Lung (tissue), 17 donors: ENCODE measurements at places on chromosomes 5 and 9. TPM values are rescaled to one million over a fixed set of nuclear protein-coding genes. Genes with fewer than 3 reads are reported as not detected.

DNA sequence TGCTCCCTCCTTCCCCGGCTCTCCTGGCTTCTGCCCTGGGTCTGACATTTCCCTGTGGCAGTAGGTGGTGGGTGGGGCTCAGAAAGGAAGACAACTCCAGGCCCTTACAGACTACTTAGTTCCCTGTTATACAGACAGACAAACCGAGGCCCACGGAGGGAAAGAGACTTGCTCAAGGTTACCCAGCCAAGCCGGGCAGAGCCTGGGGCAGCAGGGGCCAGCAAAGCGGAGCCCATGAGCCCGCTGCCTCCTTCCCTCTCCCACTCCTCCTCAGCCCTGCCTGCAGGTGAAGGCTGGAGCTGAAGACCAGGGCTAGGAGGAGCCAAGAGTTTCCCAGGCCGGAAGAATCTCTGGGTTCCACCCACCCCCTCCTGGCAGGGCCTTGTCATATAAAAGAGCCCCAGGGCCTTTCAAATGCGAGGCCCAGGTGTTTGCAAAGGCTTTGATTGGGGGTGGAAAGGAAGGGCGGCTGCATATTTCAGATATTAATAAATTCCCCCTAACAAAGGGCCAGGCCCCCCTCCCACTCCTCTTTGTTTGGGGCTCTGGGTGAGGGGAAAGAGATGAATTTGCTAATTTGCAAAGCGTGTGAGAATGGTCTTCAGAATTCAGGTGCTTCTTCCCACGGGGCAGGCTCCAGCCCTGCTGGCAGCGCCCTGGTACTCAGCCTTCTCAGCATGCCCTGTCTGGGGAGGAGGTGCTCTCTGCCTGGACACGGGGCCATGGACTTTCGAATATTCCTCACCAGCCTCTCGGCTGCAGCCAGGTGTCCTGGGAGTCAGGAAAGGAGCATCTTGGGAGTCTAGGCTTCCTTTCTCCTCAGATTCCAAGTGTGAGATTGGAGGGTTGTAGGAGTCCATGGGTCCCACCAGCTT is 21.5 kb downstream of the SLC6A7 start:
- no peaks in the 10 kb centered on the region for H3K4me1 ChIP-seq
- no peaks in the 10 kb centered on the region for H3K27me3 ChIP-seq
- no peaks in the 10 kb centered on the region for H3K36me3 ChIP-seq
- peak; percentile 64 for DNase-seq
- H3K4me3 ChIP-seq: no peak overlapping the region
- no peak overlapping the region for H3K27ac ChIP-seq

DNA sequence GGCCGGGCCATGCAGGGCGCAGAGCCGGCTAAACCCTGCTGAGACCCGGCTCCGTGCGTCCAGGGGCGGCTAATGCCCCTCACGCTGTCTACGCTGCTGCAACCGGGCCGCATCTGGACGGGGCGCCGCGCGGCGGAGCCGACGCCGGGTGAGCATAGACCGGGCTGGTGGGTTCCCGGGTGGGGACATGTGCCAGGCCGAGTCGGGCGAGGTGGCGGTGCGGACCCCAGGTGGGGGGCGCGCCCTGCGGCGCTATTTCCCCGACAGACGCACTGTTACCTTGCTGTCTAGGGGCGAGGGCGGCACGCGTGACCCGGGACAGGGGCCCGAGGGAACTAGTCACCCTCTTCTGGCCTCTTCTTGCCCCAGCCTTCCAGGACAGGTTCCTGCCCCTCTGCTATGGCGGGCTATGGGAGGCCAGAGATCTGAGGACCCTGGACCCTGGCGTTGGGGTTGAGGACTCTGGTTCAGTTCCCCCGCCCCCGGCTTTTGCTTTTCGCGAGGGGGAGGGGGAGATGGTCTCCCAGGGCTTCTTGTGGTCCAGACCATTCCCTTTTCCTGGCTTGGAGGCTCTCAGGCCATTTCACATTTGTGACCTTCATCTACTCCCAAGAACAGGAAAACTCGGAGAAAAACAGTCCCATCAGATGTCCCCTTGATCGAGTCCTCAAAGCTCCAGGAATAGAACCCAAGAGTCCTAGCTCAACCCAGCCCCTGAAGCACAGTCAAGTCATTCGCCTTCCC is 536 bp downstream of the SLC27A4 start:
- no peaks in the 10 kb centered on the region for H3K27me3 ChIP-seq
- peaks cover 2% of the 10 kb centered on the region for H3K4me1 ChIP-seq
- H3K4me3 ChIP-seq: peak overlapping the region; percentile 85
- DNase-seq: peak; percentile 10
- no peaks in the 10 kb centered on the region for H3K36me3 ChIP-seq

DNA sequence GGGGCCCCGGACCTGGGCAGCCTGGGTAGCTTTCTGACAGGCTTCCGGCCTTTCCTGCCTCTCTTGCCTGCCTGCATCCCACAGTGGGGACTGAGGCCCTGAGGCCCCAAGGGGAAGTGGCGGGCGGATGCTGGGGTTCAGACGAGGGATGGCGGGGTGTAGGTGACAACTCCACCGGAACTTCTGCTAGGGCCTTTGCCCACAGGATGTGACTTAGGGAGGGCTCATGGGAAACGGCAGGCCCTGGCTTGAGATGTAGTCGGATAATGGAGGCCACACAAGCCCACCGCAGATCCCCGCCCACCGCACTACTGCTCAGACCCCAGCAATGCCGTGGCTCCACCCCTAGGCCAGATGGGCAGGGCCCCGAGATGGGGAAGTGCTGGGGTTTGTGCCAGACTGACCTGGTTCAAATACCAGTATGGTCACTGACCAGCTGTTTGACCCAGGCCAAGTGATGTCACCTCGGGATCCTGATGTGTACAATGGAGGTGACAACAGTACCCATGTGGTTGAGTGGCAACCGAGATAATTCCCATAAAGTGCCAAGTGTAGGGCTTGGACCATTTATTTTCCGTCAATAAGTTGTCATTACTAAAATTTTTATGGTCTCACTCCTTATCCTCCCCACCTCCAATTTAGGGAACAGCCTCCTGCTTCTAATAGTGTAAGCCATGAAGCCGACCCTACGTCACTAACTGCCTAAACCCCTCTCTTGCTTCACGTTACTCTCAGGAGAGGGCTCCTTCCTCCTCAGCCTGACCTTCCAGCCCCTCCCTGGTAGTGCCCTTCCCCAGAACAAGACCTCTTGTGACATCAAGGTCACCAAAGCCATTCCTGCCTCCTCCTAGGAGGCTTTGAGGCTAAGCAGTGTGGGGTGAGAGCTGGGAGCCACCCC is 2.5 kb upstream of the CDK9 start:
- DNase-seq: peak; percentile 24
- no peak overlapping the region for H3K4me3 ChIP-seq
- H3K4me1 ChIP-seq: peaks cover 4% of the 10 kb centered on the region
- no peaks in the 10 kb centered on the region for H3K27me3 ChIP-seq
- peaks cover 13% of the 10 kb centered on the region for H3K36me3 ChIP-seq

DNA sequence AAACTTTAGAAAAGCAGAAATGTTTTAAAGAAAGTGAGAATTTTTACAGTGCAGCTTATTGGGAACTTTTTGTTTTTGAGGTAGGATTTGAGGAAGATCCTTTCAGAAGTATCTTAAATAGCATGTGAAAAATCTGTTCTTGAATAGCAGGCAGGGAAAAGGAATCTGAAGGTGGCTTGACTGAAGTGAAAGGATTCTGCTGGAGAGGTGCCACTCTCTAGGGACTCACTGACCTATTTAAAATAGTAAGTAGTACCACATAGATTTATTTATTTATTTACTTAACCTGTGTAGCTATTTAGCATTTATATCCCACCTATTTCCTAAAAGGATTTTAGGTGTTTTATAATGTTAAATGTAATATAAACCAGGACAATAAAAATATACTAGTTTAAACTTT is 69.1 kb downstream of the NIPBL start:
- H3K4me3 ChIP-seq: no peak overlapping the region
- peaks cover 8% of the 10 kb centered on the region for H3K4me1 ChIP-seq
- DNase-seq: no peak
- H3K36me3 ChIP-seq: no peaks in the 10 kb centered on the region

HMGXB3 gene
- total RNA-seq: 42.3 TPM

DNA sequence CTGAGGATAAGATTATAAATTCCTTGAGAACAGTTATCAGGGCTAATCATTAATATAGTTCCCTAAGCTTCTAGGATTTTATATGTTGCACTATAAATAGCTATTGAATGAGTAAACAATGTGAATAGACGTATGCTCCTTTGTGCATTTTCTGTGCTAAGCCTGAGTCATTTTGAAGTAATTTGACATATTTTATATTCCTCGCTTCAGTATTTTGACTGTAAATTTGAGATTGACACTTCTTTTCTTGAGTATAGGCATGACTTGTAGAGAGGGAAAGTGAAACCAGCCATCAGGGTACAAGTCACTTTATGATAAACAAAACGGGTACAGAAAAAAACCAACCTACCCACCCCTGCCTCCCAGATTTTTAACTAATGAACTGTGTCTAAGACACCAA is 367.7 kb upstream of the PRR16 start:
- H3K27me3 ChIP-seq: no peaks in the 10 kb centered on the region
- DNase-seq: peak; percentile 51
- no peak overlapping the region for H3K4me3 ChIP-seq

ACTBL2 gene
- total RNA-seq: 0.09 TPM

PDLIM7 gene
- total RNA-seq: 49.2 TPM

OR1J2 gene
- total RNA-seq: not detected

GRCh38 chr5:172111852-172112225 is 76.2 kb downstream of the STK10 start:
- H3K4me1 ChIP-seq: peaks cover 26% of the 10 kb centered on the region
- no peaks in the 10 kb centered on the region for H3K27me3 ChIP-seq
- H3K27ac ChIP-seq: no peak overlapping the region

DNA sequence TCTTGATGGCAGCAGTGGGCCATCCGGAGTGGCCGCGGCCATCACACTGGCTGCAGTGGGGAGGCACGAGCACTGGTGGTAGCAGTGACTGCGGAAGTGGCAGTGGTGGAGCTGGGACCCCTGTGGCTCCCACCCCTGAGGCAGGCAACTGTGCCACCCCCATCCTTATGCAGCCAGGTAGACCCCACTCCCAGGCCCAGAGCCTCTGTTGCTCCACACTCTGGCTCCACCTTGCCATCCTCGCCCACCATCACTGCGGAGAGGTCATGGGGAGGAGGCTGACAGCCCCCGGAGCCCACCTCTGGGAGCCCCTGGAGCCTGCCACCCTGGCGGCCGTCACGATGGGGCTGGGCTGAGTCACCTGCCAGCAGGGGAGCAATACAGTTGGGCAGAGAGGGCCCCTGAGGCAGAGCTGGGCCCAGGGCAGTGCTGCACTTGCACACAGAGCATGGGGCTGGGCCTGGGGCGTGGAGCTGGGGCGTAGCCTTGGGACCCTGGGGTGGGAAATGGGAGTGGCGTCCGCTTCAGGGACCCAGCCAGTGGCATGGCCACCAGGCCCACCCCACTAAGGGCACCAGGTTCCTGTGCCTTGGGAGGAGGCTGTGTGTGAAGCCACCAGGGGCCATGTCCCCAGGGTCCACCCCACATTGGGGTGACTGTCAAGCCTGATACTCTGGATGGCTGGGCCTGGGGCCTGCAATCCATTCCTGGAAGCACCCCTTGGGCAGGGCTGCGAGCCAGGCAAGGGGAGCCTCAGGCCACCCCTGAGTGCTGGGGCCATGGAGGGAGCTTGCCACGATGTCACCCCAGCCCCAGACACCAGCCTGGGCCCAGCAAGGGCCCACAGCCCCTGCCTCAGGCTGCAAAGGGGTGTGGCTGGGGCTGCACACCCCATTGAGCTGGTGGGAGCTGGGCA is 7.7 kb downstream of the AMBP start:
- no peaks in the 10 kb centered on the region for H3K27me3 ChIP-seq
- H3K36me3 ChIP-seq: no peaks in the 10 kb centered on the region
- H3K27ac ChIP-seq: no peak overlapping the region
- H3K4me3 ChIP-seq: no peak overlapping the region
- peaks cover 14% of the 10 kb centered on the region for H3K4me1 ChIP-seq
- DNase-seq: no peak

- H3K4me3 ChIP-seq: no peak overlapping the region
- H3K4me1 ChIP-seq: peaks cover 7% of the 10 kb centered on the region
- no peaks in the 10 kb centered on the region for H3K27me3 ChIP-seq
- H3K36me3 ChIP-seq: no peaks in the 10 kb centered on the region
- H3K27ac ChIP-seq: no peak overlapping the region
Measured at GRCh38 chr5:123227216-123227615, 138.2 kb downstream of the PRDM6 start.

GRCh38 chr9:20592673-20593072 is 29.6 kb downstream of the MLLT3 start:
- no peaks in the 10 kb centered on the region for H3K36me3 ChIP-seq
- H3K4me1 ChIP-seq: no peaks in the 10 kb centered on the region
- no peak overlapping the region for H3K27ac ChIP-seq

GRCh38 chr9:127707766-127708165 is 978 bp downstream of the CFAP157 start:
- H3K4me1 ChIP-seq: no peaks in the 10 kb centered on the region
- H3K36me3 ChIP-seq: peaks cover 5% of the 10 kb centered on the region
- H3K27ac ChIP-seq: no peak overlapping the region
- no peak overlapping the region for H3K4me3 ChIP-seq
- H3K27me3 ChIP-seq: no peaks in the 10 kb centered on the region

GRCh38 chr5:10434392-10434791 is 7.3 kb upstream of the ROPN1L start:
- H3K27ac ChIP-seq: no peak overlapping the region
- H3K4me1 ChIP-seq: peaks cover 3% of the 10 kb centered on the region
- peaks cover 25% of the 10 kb centered on the region for H3K36me3 ChIP-seq

GRCh38 chr9:28014212-28014611 is 440.9 kb upstream of the C9orf72 start:
- H3K4me1 ChIP-seq: no peaks in the 10 kb centered on the region
- H3K27me3 ChIP-seq: no peaks in the 10 kb centered on the region
- H3K4me3 ChIP-seq: no peak overlapping the region
- no peaks in the 10 kb centered on the region for H3K36me3 ChIP-seq
- DNase-seq: no peak

- no peak overlapping the region for H3K4me3 ChIP-seq
- H3K4me1 ChIP-seq: no peaks in the 10 kb centered on the region
- DNase-seq: peak; percentile 65
- H3K27me3 ChIP-seq: no peaks in the 10 kb centered on the region
Measured at GRCh38 chr9:37471942-37472684, 6.9 kb upstream of the ZBTB5 start.

DNA sequence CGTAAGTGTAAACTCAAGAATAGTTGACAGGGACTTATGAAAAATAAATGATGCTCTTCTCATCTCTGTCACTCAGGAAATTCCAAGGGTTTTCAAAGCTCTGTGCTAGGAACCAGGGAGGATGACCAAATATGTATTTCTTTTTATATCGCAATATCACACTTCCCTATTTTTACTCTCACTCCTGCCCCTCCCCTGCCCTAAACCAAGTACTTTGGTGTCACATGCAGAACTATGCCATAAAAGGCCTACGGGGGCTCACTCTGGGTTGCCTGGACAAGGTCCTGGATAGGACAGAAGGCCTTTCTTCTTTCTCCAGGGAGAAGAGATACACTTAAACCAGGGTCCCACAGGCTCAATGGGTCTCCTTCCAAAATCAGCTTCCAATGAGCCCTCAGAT is 8.3 kb upstream of the RETREG1 start:
- H3K4me1 ChIP-seq: no peaks in the 10 kb centered on the region
- no peak for DNase-seq
- H3K4me3 ChIP-seq: no peak overlapping the region
- H3K27me3 ChIP-seq: no peaks in the 10 kb centered on the region

GRCh38 chr5:135966790-135967189 is 12.0 kb upstream of the LECT2 start:
- no peak overlapping the region for H3K4me3 ChIP-seq
- H3K36me3 ChIP-seq: no peaks in the 10 kb centered on the region
- H3K27me3 ChIP-seq: no peaks in the 10 kb centered on the region
- no peak for DNase-seq
- H3K27ac ChIP-seq: no peak overlapping the region
- no peaks in the 10 kb centered on the region for H3K4me1 ChIP-seq
